Kidney capillary endothelial cell (primary cell): ENCODE measurements at places on chromosomes 7 and 10.

DNA sequence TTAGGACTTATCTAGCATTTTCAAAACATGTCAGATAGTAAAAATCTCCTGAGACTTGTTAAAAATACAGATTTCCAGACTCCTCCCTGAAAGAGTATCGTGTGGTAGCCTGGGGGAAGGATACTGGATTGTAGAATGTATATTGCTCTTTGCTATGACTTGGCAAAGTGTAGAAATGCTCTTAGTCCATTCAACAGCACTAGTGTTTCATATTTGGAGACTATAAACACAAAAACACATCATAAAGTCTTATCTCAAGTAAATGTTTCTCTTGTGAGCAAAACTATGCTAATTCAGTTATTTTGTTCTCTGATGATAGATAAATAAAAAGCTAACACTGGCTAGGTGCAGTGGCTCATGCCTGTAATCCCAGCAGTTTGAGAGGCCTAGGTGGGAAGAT is 137.5 kb upstream of the PRPS1L1 start:
- DNase-seq, result no peak

GRCh38 chr10:122124342-122124741 is 135.4 kb downstream of the TACC2 start:
- no peak for DNase-seq

DNA sequence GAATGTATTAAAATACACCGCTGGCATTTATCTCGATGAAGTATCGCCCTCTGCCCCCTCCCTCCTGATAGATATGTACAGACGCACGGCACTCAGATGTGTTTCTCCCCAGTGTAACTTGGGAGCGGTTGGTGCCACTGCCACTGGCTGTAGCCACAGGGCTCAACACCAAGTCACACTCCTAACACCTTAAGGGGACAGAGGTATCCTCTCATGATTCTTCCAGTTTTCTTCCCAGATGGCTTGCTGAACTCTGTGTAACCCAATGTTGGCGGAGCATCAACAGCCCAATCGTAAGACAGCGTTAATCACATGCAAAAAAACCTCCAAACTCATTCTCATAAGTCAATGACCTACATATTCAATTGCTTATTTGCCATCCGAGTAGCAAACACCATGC is 35.5 kb downstream of the CTBP2 start:
- DNase-seq, result no peak

DNA sequence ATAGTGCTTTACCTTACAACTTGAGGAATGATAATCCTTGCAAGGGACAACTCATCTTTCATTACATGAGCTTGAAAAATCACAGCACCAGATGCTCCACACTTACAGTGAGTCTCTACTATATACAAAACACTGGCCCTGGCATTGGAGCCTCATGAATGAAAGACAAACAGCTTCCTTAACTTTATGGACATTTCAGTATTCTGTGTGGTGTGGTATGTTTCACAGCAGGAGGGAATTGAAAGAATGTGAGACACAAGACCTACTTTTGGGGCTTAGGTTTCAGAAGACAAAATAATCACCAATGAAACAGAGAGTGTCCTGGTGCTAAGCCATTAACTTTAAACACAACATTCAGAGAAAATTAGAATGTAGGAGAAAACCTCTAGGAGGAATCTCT is 1249.6 kb downstream of the XPNPEP1 start:
- DNase-seq, result no peak

DNA sequence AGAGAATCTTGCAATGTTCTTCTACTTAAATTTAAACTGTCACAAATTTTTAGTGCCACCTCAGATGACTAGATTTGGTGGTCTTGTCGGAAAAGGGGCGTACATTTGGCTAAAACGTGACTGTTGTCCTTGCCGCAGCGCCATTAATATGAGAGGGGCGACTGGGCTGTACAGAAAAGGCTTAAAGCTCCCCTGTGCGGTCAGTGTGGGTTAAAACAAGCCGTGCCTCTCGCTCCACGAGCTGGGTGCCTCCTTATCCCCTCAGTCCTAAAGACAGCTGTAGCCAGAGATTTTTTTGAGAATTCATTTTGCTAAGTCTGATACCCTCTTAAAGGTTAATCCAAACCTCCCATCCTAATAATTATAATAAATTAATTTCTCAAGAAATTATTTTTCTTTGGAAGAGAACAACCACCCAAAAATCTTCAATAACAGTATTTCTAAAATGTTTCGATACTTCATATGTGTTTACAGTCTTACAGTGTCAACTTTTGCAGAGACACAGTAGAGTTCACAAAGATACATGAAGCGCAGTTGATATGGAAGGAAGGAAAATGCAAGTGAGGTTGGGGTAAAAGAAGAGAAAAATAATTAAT is 68.6 kb downstream of the C7orf25 start:
- peak; percentile 57 for DNase-seq

- no peak for DNase-seq
Observed at GRCh38 chr10:112842832-112843360, 107.2 kb upstream of the TCF7L2 start.
